Omental fat pad (tissue), 4 donors: ENCODE measurements at places on chromosomes 4 and X. TPM values are rescaled to one million over a fixed set of nuclear protein-coding genes. Genes with fewer than 3 reads are reported as not detected.

Gene C4orf36
- total RNA-seq: 0.48 TPM

Gene PIR
- total RNA-seq: 30.1 TPM

DNA sequence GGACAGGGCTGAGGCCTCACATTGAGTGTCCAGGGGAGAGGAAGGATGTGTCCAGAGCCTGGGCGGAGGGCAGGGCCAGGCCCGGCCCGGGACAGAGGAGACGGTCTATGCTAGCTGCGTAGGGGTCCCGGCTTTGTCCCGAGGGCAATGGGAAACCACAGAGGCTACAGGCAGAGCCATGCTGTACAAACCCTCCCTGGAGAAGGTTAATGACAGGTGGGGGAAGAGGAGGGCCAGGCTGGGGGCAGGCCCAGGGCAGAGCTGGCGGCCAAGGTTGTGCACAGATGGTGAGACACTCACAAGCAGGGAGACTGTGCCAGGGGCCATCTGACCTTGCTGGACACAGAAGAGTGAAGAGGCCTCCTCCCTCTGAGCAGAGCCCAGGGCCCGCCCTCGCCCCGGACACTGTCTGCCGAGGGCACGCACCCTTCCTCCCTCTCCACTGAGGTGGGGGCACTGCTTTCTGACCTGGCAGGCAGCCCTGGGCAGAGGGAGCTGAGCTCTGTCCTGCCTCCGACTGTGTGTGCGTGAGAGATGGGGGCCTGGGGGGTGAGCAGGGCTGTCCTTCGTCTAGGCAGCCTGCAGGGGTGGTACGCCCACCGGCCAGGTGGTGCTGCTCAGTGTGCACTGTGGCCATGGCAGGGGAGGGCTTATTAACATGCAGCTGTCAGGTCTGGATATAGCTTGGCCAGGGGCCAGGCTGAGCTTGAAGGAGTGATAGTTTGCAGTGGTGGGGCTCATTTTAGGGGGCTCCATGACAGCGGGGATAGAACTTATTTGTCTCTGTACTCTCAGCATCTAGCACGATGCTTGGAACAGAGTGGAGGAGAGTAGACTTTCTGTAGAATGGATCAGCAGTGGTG is 75.7 kb upstream of the LRPAP1 start:
- no peak for DNase-seq

- no peak for DNase-seq
These were observed 495.2 kb downstream of the AFF2 start for GRCh38 chrX:148995661-148996060.

DNA sequence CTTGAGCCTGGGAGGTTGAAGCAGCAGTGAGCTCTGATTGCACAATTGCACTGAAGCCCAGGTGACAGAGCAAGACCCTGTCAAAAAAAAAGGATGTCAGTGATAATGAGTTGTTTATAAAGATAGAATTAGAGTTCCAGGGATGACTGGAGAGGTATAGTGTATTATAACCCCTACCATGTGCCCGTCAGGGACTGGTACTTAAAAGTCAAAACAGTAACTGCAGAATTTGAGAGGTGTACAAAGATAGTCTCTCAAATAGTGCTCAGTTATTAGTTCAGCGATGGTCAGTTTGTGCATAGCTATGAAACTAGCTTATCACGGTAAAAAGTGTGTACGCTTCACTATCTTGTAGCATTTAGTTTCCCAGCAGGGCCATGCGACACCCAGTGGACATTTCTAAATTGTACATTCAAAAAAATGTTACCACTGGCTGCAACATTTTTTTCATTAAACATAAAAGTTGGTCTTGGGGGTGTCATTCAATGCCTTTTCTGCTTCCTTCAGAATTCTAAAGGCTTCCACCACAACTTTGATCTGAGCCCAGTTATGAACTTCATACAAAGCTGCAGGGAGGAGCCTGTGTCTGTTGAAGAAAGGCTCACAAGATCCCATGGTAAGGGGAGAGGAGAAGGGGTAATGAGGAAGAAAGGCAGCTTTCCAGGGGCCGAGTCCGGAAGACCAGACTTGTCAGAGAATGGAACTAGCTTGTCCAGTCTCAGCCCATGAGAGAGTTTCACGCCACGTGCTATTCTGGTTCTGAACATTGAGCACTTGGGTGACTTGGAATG is 9.2 kb upstream of the GYG2 start:
- no peak for DNase-seq

DNA sequence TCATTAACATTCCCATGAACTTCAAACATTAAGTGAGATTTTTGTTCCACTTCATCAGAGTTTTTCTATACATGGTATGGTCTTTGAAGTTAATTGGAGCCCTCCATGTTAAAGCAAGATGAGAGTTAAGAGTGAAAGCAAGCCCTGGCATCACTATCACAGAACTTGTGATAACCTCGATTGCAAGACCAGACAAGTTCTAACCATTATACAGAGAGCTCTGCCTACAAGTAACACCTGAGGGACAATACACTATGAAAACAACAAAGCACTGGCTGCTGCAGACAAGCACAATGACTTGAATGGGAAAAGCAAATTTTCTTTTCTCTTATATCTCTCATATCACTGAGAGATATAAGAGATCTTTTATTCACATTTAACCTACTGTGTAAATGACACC is 126.6 kb upstream of the GYPA start:
- DNase-seq: no peak
